Stimulated activated CD8-positive, alpha-beta memory T cell treated with anti-CD3 and anti-CD28 coated beads, Interleukin-7, amount 100 ng/mL, for 1 hour (primary cell): ENCODE measurements at places on chromosomes 7 and 10.

DNA sequence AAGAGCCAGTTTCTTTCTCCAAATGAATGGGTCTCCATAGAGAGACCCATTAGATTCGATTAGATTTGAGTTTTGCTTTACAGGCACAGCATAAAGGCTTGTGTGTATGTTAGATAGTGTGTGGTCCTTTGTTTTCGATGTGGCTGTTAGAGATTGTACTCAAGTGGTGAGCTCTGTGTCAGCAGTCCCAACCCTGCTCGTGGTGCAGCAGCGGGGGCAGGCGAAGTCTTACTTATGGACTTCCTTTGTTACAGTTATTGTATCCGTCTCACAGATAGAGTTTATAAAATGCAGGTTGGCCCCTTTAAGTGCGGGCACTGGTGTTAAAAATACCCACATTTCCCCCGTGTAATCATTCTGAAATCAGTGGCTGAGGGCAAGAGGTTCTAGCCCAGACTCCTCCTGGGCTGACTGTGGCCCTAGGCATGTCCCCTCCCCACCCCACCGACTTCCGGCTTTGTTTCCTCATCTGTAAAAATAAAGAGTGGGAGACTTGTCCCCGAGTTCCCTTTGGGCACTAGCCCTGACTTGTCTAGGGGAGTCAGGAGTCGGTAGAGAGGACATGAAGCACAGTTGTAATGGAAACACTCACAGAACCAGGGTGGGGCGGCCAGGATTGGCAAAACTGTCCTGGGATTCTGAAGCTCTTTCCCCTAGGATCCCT is 28.6 kb downstream of the MTURN start:
- no peak for DNase-seq

GRCh38 chr7:100489121-100489520 is 5.4 kb downstream of the NYAP1 start:
- no peak for DNase-seq

- DNase-seq = no peak
Observed at GRCh38 chr7:27689591-27690164, 27.0 kb upstream of the HIBADH start.

- no peak for DNase-seq
Observed at GRCh38 chr7:28075674-28076358, 104.8 kb downstream of the JAZF1 start.

DNA sequence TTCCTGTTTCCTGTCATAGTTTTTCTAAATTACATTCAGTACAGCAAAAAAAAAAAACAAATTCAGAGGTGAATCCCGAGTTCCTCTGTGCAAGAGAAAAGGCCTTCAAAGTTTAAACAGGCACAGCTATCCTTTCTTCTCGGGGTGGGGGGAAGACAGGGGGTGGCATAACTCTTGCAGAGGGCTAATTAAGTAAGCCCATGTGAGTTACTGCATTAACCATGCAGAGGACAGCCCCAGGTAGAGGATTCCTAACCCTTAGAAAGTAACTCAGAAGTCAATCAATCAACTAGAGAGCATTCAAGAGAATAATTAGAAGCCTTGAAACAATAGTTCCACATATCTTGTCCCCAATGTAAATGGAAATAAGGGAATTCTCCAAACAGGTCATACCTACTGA is 170.9 kb downstream of the CSTF2T start:
- DNase-seq = no peak
